ENCODE measurements at places on chromosomes 1 and 21.

GRCh38 chr1:34792868-34793727 is at the start of gene GJA4:
Gene GJA4, plus strand, starts transcription at chr1:34792999. Its CDS starts 1,215 bp downstream, at chr1:34794214.
- DNase-seq, result no peak

DNA sequence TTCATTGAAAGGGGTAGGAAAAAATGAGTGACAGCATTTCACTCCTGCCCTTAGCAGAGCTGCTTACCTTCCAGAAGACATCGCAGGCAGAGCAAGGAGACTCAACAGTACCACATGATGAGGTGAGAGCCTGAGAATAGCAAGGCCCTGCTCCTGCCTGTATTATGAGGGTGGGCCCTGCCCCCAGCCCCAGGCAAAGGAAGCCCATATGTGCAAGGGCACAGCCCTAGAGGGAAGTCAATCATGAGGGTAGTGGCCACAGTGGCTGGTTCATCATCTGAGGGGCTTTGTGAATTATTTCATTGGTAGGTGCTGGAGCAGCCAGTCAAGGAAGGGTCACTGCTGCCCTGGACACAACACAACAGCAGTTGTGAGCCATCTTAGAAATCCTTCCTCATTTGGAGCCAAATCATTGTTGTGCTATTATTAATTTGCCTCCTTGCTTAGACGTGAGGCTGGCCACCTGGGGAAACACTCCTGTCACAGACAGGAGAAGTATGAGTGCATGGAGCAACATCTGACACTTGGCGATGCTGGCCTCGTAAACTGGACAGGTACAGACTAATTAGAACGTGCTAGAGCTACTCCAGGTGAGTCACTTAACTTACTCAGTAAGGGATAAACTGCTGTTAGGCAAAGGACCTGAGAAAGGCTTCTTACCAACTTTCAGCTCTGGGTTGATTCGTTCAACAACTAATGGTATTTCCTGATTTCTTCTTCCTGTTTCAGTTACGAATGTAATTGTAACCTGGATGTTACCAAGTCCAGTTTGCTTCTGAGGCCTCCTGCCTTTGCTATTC is 22.7 kb upstream of the ACBD6 start:
- no peak for DNase-seq

DNA sequence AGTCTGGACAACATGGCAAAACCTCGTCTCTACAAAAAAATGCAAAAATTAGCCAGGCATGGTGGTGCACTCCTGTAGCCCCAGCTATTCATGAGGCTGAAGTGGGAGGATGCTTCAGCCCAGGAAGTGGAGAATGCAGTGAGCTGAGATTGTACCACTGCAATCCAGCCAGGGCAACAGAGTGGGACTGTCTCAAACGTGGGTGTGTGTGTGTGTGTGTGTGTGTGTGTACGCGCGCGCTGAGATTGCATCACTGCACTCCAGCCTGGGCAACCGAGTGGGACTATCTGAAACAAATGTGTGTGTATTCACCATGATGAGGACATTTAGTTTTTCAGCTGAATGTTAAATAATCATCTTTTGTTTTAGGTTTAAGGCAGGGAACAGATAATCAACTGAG is 21.1 kb downstream of the USP1 start:
- DNase-seq, result no peak

DNA sequence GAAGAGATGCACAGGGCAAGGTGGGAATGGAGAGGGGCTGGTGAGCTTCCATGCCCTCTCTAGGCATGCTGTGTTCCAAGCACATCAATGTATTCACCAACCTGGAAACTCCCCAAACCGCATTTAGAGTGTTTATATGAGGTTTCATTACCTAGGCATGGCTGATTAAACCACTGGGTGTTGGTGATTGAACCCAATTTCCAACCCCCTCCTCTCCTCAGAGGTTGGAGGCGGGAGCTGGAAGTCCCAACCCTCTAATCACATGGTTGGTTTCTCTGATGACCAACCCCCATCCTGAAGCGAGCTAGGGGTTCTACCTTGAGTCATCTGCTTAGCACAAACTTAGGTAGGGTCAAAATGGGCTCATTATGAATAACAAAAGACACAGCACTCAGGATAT is 3.0 kb upstream of the PPIE start:
- no peak for DNase-seq

GRCh38 chr1:161133220-161133740 is 813 bp upstream of the DEDD start:
- no peak for DNase-seq

DNA sequence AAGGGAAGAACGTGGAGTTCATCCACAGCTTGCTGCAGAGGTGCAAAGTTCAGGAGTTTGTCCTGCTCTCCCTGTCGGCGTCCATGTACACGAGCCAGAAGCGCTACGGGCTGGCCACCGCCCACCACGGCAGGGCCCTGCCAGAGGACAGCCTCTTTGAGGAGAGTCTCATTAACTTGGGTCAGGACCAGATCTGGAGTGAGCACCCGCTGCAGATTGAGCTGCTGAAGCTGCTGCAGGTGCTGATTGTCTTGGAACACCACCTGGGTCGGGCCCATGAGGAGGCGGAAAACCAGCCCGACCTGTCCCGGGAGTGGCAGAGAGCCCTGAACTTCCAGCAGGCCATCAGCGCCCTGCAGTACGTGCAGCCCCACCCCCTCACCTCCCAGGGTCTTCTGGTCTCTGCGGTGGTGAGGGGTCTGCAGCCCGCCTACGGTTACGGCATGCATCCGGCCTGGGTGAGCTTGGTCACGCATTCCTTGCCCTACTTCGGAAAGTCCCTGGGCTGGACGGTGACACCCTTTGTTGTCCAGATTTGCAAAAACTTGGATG is 73.8 kb upstream of the MORC3 start:
- DNase-seq, result no peak

- DNase-seq, result no peak
Observed at GRCh38 chr1:173204693-173205092, 2.4 kb downstream of the TNFSF4 start.

- no peak for DNase-seq
Observed at GRCh38 chr1:154578058-154578418, 10.5 kb downstream of the CHRNB2 start.

DNA sequence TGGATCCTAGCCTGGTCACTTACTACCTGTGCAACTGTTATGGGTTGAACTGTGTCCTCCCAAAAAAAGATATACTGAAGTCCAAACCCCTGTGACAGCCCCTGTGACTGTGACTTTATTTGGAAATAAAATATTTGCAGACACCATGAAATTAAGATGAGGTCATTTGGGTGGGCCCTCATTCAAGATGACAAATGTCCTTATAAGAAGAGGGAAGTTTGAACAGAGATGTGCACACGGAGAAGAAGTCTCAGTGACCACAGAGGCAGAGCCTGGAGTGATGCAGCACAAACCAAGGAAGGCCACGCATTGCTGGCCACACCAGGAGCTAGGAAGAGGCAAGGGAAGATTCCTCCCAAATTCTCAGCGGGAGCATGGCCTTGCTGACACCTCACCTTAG is 249.7 kb upstream of the RUNX1 start:
- DNase-seq, result no peak

DNA sequence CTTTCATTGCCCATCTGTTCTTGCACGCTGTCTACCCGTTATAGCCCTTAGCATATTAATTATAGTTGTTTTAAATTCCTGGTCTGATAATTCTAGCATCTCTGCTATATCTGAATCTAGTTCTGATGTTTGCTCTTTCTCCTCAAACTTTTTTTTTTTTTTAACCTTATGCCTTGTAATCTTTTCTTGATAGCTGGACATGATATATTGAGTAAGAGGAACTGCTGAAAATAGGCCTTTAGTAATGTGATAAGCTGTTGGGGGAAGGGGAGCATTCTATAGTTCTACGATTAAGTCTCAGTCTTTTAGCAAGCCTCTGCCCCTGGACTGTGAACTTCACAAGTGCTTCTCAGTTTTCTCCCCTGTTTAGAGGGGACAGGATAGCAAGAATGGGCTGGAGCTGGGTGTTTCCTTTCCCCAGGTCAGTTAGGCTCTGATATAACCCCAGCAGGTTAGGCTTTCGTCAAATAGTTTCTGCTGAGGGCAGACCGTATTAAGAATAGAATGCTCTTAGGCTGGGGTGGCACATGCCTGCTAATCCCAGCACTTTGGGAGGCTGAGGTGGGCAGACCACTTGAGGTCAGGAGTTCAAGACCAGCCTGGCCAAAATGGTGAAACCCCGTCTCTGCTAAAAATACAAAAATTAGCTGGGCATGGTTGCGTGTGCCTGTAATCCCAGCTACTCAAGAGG is 62.2 kb downstream of the ZFYVE9 start:
- no peak for DNase-seq

- DNase-seq, result no peak
Observed at GRCh38 chr1:231419147-231419546, 2.9 kb downstream of the EGLN1 start.

DNA sequence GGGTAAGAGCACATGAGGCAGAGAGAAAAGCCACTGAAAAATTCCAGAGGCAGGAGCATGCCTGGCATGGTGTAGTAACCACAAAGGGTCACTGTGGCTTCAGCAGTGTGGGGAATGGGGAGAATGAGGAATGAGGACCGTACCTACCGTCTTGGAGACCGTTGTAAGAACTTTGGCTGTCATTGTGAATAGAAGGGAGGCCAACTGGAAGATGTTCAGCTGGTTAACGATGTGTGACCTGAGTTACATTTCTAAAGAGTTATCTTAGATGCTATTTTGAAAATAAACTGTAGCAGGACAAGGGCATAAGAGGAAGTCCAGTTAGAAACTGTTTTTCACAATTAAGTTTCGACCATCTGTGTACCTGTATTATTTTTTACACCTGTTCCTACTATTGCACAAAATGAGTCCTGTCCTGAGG is 365.5 kb upstream of the SGIP1 start:
- DNase-seq, result no peak

DNA sequence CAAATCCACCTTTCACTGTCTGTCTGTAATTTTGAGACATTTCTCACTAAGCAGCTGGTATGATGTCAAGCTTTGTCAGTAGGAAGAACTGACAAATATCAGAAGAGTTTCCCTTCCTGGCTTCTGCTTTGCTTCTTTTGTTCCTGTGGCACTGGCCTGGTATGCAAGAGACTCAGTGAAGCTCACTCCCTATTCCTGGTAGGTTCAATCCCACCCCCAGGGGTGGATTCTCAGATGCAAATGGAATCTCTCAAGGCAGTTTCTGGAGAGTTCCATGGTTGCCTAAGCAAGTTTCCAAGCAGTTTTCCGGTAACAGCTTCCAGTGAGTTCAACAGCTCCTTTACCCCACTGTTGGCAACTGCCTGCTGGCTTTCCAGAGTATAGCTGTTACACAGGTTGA is 683.4 kb downstream of the PTPRC start:
- DNase-seq, result no peak

DNA sequence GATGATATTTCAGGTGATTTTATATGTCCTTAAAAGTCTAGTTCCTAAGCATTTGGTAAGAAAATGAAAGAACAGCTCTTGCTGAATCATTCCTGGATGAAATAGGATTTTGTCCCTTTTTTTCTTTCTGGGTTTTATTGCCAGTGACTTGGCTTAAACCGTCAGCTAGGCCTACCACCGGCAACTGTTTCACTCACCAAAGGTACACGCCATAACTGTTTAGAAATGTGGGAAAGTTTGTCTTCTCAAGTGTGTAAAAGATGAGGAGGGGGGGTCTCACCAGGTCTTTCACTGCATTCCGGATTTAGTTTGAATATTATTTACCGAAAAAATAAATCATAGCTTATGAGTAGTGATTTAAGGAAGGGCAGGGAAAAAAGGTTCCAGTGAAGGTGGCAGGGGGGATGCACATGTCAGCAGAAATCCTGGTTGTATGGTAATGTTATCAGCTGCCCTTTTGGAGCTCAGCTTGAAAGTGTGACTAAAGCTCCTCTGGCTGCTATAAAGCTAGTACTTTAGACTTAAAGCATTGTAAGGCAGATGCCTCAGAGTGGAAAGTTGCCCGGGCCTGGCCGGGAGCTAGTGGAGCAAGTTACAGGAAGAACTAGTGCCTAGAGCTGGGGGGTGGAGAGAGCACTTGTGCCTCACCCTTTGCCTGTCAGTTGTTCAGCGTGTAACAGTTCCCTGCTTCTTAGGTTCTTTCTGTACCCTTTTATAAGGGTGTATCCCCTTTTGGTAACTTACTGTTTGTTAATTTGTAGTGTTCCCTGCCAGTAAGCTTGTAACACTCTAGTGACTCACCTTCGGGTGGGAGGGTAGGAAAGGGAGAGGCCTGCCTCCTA is 3.1 kb downstream of the ATP1A1 start:
- no peak for DNase-seq

DNA sequence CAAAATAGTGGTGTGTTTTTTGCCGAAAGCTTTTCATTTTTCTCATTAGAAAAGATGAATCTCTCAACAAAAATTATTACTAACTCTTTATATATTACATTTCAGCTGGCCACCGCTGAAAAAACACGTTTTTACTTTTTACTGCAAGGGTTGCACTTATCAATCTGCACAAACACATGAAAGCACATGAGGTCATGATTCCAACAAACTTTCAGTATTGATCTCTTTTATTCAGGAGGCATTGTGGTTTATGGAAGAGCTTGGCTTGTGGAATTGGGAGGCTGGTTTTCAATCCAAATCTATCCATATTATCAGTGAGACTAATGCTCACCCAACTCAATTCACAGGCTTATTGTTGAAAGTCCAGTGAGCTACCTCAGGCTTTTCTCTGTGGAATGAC is 20.6 kb upstream of the LPGAT1 start:
- DNase-seq, result no peak

DNA sequence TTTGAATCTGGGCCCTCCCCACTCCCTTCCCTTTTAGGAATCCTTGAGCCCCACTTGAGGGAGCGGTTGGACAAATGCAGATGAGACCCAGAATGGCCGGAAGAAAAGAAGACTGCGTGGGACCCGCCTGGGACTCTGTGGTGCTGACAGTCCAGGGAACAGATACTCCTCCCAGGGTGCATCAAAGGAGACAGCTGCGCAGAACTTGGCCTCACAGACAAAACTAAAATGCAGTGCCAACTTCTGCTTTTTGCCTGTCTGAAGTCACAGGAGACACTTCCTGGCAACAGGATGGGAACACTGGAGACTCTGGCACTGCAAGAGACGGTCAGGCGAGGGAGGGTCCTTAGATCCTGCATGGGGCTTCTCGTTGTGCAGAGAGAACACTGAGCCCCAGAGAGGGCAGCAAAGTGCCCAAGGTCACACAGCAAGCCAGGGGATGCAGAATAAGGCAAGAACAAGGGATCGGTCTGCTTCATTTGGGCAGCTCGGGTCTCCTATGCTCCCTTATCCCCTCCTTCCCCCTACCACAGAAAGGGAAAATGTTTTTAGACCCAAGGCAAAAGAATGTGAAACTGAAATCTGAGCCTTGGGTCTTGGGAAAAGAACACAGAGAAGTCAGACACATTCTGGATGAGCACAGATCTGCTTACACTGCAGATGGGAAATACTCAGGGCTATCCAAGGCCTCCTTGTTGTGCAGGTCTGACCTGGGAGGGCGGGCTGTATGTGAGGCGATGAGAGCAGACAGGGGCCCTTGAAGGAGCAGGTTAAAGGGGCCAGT is 182.4 kb downstream of the TRABD2B start:
- no peak for DNase-seq

- no peak for DNase-seq
Observed at GRCh38 chr21:37636152-37636860, 269.7 kb downstream of the DYRK1A start.

- no peak for DNase-seq
Observed at GRCh38 chr1:193581341-193581740, 394.9 kb upstream of the B3GALT2 start.

All from stimulated activated CD4-positive, alpha-beta T cell treated with anti-CD3 and anti-CD28 coated beads, TNF-alpha, amount 100 ng/mL, for 1 hour (primary cell).